ENCODE measurements at places on chromosomes 1 and 21. TPM values are rescaled to one million over a fixed set of nuclear protein-coding genes. Genes with fewer than 3 reads are reported as not detected.

GPBP1L1 gene
- total RNA-seq: 129 TPM

ITLN2 gene
- not detected for total RNA-seq

FAM131C gene
- 0.24 TPM for total RNA-seq

GPR52 gene
- 3.3 TPM for total RNA-seq

USH2A gene
- total RNA-seq: not detected

PADI3 gene
- not detected for total RNA-seq

ANGPTL3 gene
- not detected for total RNA-seq

DIRAS3 gene
- not detected for total RNA-seq

LRP8 gene
- 68.1 TPM for total RNA-seq

CCDC27 gene
- total RNA-seq: not detected

HES3 gene
- total RNA-seq: not detected

NBPF6 gene
- total RNA-seq: not detected

AADACL3 gene
- total RNA-seq: not detected

CCDC30 gene
- total RNA-seq: 5.2 TPM

LIN28A gene
- not detected for total RNA-seq

RNU5D-1 gene
- not detected for total RNA-seq

FAM167B gene
- total RNA-seq: 0.99 TPM

CELSR2 gene
- total RNA-seq: 0.77 TPM

PLEKHA6 gene
- total RNA-seq: 1.3 TPM

RBBP4 gene
- 326 TPM for total RNA-seq

ST6GALNAC5 gene
- total RNA-seq: not detected

CRYAA gene
- not detected for total RNA-seq

RIMKLA gene
- 16.3 TPM for total RNA-seq

ITGB2 gene
- 302 TPM for total RNA-seq

HDAC1 gene
- total RNA-seq: 199 TPM

PTGS2 gene
- total RNA-seq: 1.1 TPM

OLIG2 gene
- not detected for total RNA-seq

TEDDM1 gene
- not detected for total RNA-seq

KIRREL1 gene
- not detected for total RNA-seq

HOOK1 gene
- 2.8 TPM for total RNA-seq

CACNA1E gene
- total RNA-seq: not detected

ADAM30 gene
- not detected for total RNA-seq

CYYR1 gene
- total RNA-seq: not detected

THEM5 gene
- not detected for total RNA-seq

QSOX1 gene
- 41.6 TPM for total RNA-seq

SLC9C2 gene
- total RNA-seq: not detected

C8A gene
- not detected for total RNA-seq

TMOD4 gene
- 0.82 TPM for total RNA-seq

ADCY10 gene
- 0.13 TPM for total RNA-seq

FMO2 gene
- total RNA-seq: not detected

DMBX1 gene
- total RNA-seq: 0.58 TPM

HPCAL4 gene
- 1.2 TPM for total RNA-seq

S100A12 gene
- total RNA-seq: not detected

REN gene
- total RNA-seq: not detected

KCNK2 gene
- not detected for total RNA-seq

TLR5 gene
- total RNA-seq: not detected

SLAMF7 gene
- 4.5 TPM for total RNA-seq

Measured in activated T-helper 17 cell treated with anti-CD3 and anti-CD28 coated beads, Interleukin-2, amount 50 U/mL, for 72 hours (primary cell).